ENCODE measurements at places on chromosomes 2 and 18. TPM values are rescaled to one million over a fixed set of nuclear protein-coding genes. Genes with fewer than 3 reads are reported as not detected.

- peak; percentile 84 for DNase-seq
Measured at GRCh38 chr2:145380436-145381017, 860.6 kb upstream of the ZEB2 start.

The VAMP5 gene
- not detected for total RNA-seq

GRCh38 chr2:207930747-207931146 lies 94.6 kb downstream of the PLEKHM3 start:
- DNase-seq, result peak; percentile 70

DNA sequence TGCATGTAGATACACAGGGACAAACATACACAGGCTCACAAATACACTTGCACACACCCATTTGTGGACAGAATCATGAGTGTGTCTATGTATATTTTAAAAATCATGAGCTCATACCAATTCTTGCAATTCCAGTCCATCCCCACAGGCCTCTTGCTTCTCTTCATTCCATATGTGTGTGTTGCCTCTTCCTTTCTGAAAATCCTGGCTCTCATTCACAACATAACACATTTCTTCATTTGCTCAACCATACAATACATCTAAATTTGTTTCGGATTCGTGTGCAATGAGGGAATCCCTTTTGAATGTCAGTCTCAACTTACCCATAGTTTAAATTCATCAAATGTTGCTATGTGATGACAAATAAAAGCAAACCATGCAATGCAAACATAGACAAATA lies 51.4 kb downstream of the GNAL start:
- no peak for DNase-seq

The MALT1 gene
- total RNA-seq, result 24.2 TPM

DNA sequence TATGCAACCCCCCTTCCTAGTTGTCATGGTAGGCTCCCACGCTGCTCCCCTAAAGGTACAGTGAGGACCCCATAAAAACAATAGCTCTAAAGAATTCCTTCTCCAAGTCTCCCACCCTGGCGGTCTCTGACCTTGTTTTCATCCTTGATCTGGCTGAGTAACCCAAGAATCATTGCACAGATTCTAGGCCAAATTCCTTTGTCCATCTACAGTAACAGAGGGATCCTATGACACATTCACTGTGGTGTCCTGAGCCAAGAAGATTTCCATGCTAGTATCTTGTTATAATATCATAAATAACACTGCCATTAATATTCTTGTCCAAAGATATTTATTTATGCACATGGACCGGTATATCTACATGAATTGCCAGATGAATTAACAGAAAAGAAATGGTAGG lies 240.2 kb downstream of the CYP26B1 start:
- no peak for DNase-seq

GRCh38 chr18:54359233-54359632 lies 1.5 kb downstream of the C18orf54 start:
- no peak for DNase-seq

- DNase-seq, result no peak
Measured at GRCh38 chr2:112340475-112341267, 65.3 kb downstream of the ZC3H6 start.

The SELENOI gene
- total RNA-seq, result 22.0 TPM

The TSPYL6 gene
- not detected for total RNA-seq

DNA sequence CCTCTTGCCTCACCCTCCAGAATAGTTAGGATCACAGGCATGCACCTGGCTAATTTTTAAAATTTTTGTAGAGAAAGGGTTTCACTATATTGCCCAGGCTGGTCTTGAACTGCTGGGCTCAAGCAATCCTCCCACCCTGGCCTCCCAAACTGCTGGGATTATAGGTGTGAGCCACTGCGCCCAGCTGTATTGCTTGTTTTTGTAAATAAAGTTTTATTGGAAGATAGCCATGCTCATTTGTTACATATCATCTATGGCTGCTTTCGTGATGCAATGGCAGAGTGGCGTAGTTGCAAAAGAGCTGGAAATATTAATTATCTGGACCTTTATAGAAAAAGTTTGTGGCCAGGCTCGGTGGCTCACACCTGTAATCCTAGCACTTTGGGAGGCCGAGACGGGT lies 109.4 kb upstream of the SPRED2 start:
- no peak for DNase-seq

GRCh38 chr2:48265169-48266030 lies 264.6 kb upstream of the STON1 start:
- no peak for DNase-seq

DNA sequence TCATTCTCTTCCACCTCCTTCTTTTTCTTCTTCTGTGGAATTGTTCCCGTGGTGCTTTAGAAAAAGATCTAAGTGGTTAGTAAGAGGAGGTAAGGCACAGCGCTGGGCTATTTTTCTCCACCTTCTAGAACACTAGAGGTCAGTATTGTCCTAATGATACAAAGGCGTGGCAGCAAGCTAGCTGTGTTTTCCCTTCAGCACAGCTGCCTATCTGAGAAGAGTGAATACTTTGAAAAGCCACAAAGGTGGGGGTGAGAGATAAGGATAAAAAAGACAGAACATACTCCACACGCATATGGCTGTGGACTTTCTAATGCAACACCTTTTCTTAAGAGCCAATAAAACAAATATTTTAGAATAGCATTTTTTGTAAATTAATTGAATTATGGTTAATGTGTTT lies 2.1 kb downstream of the CNTNAP5 start:
- DNase-seq, result peak; percentile 75

- peak; percentile 49 for DNase-seq
Measured at GRCh38 chr2:188922191-188922590, 52.0 kb upstream of the COL3A1 start.

DNA sequence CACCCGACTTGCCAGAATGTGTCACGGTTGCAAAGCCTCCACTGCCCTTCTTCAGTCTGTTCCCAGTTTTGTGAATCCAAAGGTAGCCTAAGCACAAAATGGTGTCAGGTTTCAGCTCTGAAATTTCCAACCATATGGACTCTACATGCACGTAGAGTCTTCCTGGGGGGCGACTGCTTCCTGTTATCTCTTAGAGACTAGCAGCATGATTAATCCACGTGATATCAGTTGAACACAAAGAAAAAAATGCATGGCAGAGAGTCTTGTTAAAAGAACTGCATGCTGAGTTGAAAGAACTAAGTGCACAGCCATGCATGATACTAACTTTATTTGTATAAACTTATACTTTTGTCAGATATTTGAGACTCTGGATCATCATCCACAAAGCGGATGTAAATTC lies 404.4 kb downstream of the SOCS6 start:
- no peak for DNase-seq

The SCYGR4 gene
- not detected for total RNA-seq

DNA sequence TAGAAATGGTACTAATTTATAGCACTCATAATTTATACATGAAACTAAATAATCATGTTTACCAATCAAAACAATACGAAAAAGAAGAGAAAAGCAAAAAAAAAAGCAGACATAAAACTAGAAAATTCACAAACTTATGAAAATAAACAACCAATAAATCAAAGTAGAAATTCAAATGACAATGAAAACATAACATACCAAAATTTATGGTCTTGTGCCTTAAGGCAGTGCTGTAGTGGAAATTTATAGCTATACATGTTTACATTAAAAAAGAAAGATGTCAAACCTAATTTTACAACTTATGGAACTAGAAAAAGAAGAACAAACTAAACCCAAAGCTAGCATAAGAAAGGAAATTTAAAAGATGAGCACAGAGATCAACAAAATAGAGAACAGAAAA lies 16.1 kb upstream of the SPR start:
- no peak for DNase-seq

DNA sequence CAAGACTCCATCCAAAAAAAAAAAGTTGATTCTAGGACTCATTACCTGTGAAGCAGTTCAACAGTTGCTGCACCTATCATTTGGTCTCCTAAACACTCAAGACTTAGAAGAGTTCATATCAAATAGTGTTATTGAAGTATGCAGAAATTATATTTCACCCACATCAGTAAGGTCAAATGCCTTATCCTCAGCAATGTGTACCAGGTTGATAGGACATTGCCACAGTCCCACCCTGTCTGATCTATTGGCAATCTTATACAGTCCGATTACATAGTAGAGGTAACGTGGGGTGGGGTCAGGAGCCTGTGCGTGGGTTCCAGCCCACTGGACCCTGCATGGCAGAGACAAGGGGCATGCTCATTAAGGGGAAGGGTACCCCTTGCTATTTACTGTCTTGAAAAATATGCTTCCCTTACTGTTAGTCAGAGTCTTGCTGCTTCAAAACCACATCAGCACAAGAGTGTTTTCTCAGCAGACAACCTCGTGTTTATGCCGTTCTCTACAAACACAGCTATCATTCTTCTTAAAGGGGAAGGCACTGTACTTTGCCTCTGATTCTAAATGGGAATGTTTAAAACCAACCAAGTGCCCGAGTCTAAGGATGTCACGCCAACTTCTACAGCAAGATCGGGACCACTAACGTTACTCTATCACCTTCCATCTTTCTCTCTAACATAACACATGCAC lies 115.2 kb downstream of the MTCL1 start:
- no peak for DNase-seq

The SCN2A gene
- 0.46 TPM for total RNA-seq

Measured in PC-3 (cell line).